ENCODE measurements at places on chromosomes 3 and 15. TPM values are rescaled to one million over a fixed set of nuclear protein-coding genes. Genes with fewer than 3 reads are reported as not detected.

MYL3 gene
- not detected for total RNA-seq

KBTBD8 gene
- total RNA-seq: 20.2 TPM

SAMMSON gene
- not detected for total RNA-seq

PRSS50 gene
- total RNA-seq: 1.4 TPM

PLAAT1 gene
- 6.6 TPM for total RNA-seq

TGM4 gene
- total RNA-seq: not detected

WNT7A gene
- total RNA-seq: 0.04 TPM

DUOXA2 gene
- total RNA-seq: not detected

ALS2CL gene
- total RNA-seq: 11.8 TPM

GP9 gene
- total RNA-seq: not detected

VEPH1 gene
- 31.8 TPM for total RNA-seq

IGSF11 gene
- 1.8 TPM for total RNA-seq

STARD9 gene
- total RNA-seq: 4.7 TPM

SNUPN gene
- total RNA-seq: 31.5 TPM

IL12A gene
- 0.69 TPM for total RNA-seq

GOLGA8T gene
- 0.54 TPM for total RNA-seq

STRC gene
- total RNA-seq: 0.19 TPM

- peaks cover 11% of the 10 kb centered on the region for H3K4me1 ChIP-seq
- H3K4me3 ChIP-seq: no peak overlapping the region
- H3K27ac ChIP-seq: no peak overlapping the region
- H3K36me3 ChIP-seq: no peaks in the 10 kb centered on the region
These were observed 537.6 kb downstream of the PLOD2 start for GRCh38 chr3:145623349-145623748.

- H3K36me3 ChIP-seq: no peaks in the 10 kb centered on the region
- no peaks in the 10 kb centered on the region for H3K27me3 ChIP-seq
- no peak for DNase-seq
These were observed 17.8 kb upstream of the SMAD6 start for GRCh38 chr15:66684136-66684681.

DNA sequence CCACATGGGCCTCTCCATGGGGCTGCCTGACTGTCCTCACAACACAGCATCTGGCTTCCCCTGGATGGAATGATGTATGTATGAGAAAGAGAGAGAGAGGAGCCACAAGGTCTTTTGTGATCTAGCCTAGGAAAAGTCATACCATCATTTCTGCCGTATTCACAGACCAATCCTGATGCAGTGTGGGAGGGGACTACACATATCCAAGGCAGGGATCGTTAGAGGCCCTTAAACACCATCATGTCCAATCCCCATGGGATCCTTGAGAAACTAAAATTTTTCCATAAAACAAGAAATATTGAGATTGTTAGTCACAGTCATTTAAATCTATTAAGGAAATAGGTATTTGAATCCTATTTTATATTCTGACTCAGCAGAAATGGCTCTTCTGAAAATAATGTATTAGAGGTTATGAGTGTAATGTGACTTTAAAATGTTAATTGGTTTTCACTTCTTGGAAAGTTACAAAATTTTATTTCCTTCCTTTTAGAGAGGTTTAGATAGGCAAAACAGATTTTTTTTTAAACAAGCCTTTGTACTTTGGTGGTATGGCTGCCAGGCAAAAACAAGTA is 65.1 kb upstream of the TSC22D2 start:
- peaks cover 36% of the 10 kb centered on the region for H3K4me1 ChIP-seq
- DNase-seq: no peak
- H3K36me3 ChIP-seq: no peaks in the 10 kb centered on the region
- H3K27ac ChIP-seq: no peak overlapping the region

- no peaks in the 10 kb centered on the region for H3K4me1 ChIP-seq
- no peaks in the 10 kb centered on the region for H3K36me3 ChIP-seq
- no peak overlapping the region for H3K4me3 ChIP-seq
- no peak for DNase-seq
- H3K27me3 ChIP-seq: no peaks in the 10 kb centered on the region
These were observed 33.8 kb downstream of the AMOTL2 start for GRCh38 chr3:134340362-134340981.

- H3K4me3 ChIP-seq: no peak overlapping the region
- H3K36me3 ChIP-seq: no peaks in the 10 kb centered on the region
- no peaks in the 10 kb centered on the region for H3K27me3 ChIP-seq
- peaks cover 10% of the 10 kb centered on the region for H3K4me1 ChIP-seq
- no peak for DNase-seq
These were observed 110.6 kb downstream of the THSD4 start for GRCh38 chr15:71225851-71226250.

- no peak overlapping the region for H3K27ac ChIP-seq
- H3K27me3 ChIP-seq: peaks cover 50% of the 10 kb centered on the region
- peak; percentile 45 for DNase-seq
- peak overlapping the region; percentile 93 for H3K4me3 ChIP-seq
These were observed 643 bp downstream of the MYO5A start for GRCh38 chr15:52527911-52528563.

- H3K4me1 ChIP-seq: no peaks in the 10 kb centered on the region
- H3K4me3 ChIP-seq: no peak overlapping the region
- H3K36me3 ChIP-seq: no peaks in the 10 kb centered on the region
- H3K27me3 ChIP-seq: no peaks in the 10 kb centered on the region
- DNase-seq: no peak
- H3K27ac ChIP-seq: no peak overlapping the region
These were observed 63.3 kb upstream of the TP63 start for GRCh38 chr3:189567766-189568420.

- no peak overlapping the region for H3K27ac ChIP-seq
- no peaks in the 10 kb centered on the region for H3K36me3 ChIP-seq
- H3K4me3 ChIP-seq: no peak overlapping the region
- H3K4me1 ChIP-seq: no peaks in the 10 kb centered on the region
These were observed 129.2 kb downstream of the CCNL1 start for GRCh38 chr3:157030712-157031111.

DNA sequence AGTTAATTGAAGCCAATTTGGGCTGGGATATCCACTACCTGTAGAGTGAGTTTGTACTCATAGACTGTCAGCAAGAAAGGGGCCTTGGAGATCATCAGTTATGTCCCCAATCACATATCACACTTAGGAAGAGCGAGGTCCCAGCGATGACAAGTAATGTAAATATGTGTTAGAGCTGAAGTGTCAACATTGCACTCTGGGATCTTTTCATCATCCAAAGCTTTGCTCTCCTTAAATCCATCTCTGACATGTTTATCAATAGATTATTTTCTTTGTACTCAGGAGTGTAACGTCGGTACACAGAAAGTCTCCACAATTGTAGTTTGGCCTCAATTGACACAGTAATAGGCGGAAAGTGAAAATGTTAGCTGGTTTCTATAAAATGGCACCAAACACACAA is 113.7 kb upstream of the TPRG1 start:
- DNase-seq: no peak
- no peaks in the 10 kb centered on the region for H3K27me3 ChIP-seq
- no peaks in the 10 kb centered on the region for H3K36me3 ChIP-seq

GRCh38 chr3:17367171-17367570 is 375.3 kb downstream of the TBC1D5 start:
- no peaks in the 10 kb centered on the region for H3K36me3 ChIP-seq
- no peak for DNase-seq
- H3K27ac ChIP-seq: no peak overlapping the region

DNA sequence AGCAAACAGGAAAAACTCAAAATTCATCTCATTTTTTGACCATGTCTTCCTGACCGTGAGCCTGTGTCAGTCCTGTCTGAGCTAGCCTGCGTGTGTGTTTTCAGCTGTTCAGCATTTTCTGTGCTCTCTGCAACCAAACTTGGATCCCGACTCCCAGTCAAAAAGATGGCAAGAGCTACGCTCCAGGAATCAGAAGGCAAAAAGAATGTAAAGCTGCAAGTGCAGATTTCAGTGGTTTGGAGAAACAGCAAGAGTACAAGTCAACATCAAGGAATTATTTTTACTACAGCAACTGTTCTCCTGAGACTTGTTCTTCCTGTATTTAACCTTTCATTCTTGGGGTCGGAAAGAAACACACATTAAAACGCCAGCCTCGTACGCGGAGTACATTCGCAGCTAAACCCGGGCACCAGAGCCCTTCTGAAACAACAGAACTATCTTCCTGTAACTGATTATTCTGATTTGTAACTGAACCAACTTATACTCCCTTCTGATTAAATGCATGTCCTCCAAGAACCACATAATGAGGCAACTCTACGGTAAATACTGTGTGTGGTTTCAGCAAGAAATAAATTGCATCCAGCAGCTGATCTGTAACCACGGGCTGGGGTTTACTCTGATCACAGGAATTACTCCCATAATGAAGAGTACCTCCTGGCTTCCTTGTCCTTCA is 107.4 kb downstream of the LRIG1 start:
- H3K36me3 ChIP-seq: peaks cover 51% of the 10 kb centered on the region
- 0 out of 2 replicates have a peak overlapping the region, but pooled peaks have one; percentile 39 for H3K27ac ChIP-seq
- H3K4me3 ChIP-seq: no peak overlapping the region
- DNase-seq: no peak

- DNase-seq: no peak
- H3K27ac ChIP-seq: no peak overlapping the region
- no peaks in the 10 kb centered on the region for H3K36me3 ChIP-seq
- H3K4me1 ChIP-seq: peaks cover 7% of the 10 kb centered on the region
These were observed 41.3 kb downstream of the CMTM7 start for GRCh38 chr3:32432711-32433530.

GRCh38 chr3:19652336-19652735 is 281.7 kb downstream of the EFHB start:
- H3K27me3 ChIP-seq: no peaks in the 10 kb centered on the region
- no peak overlapping the region for H3K4me3 ChIP-seq
- peak; percentile 15 for DNase-seq
- no peak overlapping the region for H3K27ac ChIP-seq

DNA sequence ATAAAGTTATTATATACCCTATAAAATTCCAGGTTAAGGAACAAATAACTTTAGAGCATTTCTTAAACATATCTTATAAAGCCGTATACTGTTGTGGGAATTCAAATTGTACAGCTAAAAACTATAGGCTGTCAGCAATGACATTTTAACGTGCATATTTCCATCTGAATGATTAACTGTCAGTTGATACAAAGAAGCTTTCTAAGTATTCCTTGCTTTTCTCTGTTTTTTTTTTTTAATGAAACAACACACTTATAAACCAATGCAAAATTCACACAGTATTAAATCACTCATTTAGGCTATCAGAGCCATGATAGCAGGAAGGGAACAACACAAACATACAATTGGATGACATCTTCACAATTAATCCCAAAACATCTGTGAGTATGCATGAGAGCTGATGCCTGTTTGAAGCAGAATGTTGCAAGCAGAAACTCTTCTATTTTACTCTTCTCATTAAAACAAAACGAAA is 61.9 kb downstream of the CTDSPL start:
- H3K36me3 ChIP-seq: no peaks in the 10 kb centered on the region
- no peak overlapping the region for H3K27ac ChIP-seq
- peaks cover 8% of the 10 kb centered on the region for H3K4me1 ChIP-seq
- no peak for DNase-seq
- no peak overlapping the region for H3K4me3 ChIP-seq

DNA sequence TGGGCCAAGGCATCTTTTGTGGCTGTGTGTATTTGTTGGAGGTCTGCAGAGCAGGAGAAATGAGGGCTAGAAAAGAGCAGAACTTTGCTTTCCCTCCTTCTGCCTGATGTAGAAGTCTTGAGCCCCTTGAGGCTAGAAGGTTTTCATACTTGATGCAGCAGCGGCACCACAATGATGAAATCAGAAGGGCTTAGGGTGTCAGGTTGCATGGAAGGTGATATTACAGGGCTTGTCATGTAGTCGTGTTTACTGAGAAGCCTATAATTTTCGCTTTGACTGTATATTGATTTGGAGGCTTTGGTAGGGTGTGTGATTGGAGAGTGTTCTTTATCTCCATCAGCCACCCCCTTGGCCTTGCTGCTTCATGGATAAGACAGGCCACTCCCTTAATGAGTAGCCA is 339.8 kb downstream of the THSD4 start:
- no peaks in the 10 kb centered on the region for H3K36me3 ChIP-seq
- DNase-seq: no peak
- no peak overlapping the region for H3K4me3 ChIP-seq

- H3K4me1 ChIP-seq: no peaks in the 10 kb centered on the region
- H3K27me3 ChIP-seq: no peaks in the 10 kb centered on the region
- H3K27ac ChIP-seq: no peak overlapping the region
- H3K4me3 ChIP-seq: no peak overlapping the region
- DNase-seq: no peak
These were observed 6.1 kb upstream of the IREB2 start for GRCh38 chr15:78431955-78432354.

GRCh38 chr15:74613953-74614743 is 1.5 kb upstream of the CLK3 start:
- DNase-seq: peak; percentile 84
- H3K27ac ChIP-seq: 0 out of 2 replicates have a peak overlapping the region, but pooled peaks have one; percentile 42
- H3K4me1 ChIP-seq: peaks cover 11% of the 10 kb centered on the region
- peak overlapping the region; percentile 96 for H3K4me3 ChIP-seq
- H3K27me3 ChIP-seq: peaks cover 9% of the 10 kb centered on the region

Measured in GM23338 (cell line).